Bronchial epithelial cell (primary cell): ENCODE measurements at places on chromosomes 3 and 15. TPM values are rescaled to one million over a fixed set of nuclear protein-coding genes. Genes with fewer than 3 reads are reported as not detected.

- peak; percentile 39 for DNase-seq
Observed at GRCh38 chr15:61935493-61935892, 124.8 kb downstream of the VPS13C start.

DNA sequence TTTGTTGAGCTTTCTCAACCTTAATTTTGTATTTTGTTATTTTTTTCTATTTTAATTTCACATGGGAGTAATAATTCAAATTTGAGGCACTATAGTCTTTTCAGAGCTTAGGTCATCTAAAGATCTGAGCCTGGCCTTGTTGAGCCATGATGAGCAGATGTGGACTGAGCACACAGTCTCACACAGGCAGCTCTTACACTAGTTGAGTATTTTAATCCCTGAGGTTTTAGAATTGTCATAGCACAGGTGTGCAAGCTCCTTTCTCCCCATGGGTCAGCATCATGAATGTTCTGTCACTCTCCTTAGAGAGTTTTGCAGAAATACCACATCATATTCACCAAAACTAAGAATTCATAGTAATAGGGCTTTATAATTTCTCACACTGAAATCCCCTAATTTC is 4.9 kb downstream of the ZBTB38 start:
- no peak for DNase-seq

- no peak for DNase-seq
Observed at GRCh38 chr15:60611592-60612346, 132.8 kb upstream of the ICE2 start.

The NMB gene
- 1.1 and 1.5 TPM in 2 replicates for total RNA-seq

DNA sequence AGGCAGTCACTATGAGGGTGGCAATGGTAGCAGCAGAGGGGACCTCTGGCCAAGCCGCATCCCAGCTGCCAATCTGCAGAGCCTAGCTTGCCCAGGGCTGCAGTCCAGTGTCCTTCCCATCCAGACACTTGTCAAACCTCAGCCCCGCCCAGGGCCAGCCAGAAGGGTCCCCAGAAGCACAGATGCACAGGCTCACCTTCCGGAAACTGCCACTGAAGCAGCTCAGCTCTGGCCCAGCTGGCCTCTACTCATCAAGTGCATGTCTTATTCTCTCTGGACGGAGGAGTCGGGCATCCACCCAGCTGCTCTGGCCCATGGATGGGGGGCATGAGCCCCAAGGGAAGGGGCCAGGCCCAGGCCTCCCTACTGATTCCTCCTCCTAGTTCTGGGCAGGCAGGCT is 69.2 kb downstream of the DNAJB8 start:
- DNase-seq = no peak

GRCh38 chr3:55819005-55819404 is 331.9 kb upstream of the WNT5A start:
- no peak for DNase-seq

DNA sequence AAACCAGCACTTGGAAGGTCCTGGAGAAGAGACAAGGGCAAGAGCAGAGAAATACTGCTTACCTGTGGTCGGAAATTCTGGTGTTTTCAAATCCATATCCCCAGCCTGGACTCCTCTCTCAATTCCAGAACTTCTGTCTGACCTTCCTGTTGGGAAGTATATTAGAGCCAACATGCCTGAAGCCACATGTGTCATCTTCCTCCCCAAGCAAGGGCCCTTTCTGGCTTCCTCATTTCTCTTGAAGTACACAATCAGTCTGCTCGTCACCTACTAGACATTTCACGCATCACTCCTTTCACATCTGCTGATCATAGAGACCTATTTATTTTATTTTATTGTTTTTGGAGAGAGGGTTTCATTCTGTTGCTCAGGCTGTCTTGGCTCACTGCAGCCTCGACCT is 8.4 kb downstream of the PARP14 start:
- peak; percentile 84 for DNase-seq
